Type B pancreatic cell (in vitro differentiated cells): ENCODE measurements at places on chromosomes 4 and X. TPM values are rescaled to one million over a fixed set of nuclear protein-coding genes. Genes with fewer than 3 reads are reported as not detected.

The USP11 gene
- total RNA-seq = 84.2 and 189 TPM in 2 replicates

The HMX1 gene
- 3.2 and 3.4 TPM in 2 replicates for total RNA-seq

The CCNI gene
- total RNA-seq = 220 and 270 TPM in 2 replicates

The DNAAF6 gene
- not detected in 2 replicates for total RNA-seq

The SH2D1A gene
- not detected in 2 replicates for total RNA-seq
